ENCODE measurements at places on chromosomes 16 and 17.

DNA sequence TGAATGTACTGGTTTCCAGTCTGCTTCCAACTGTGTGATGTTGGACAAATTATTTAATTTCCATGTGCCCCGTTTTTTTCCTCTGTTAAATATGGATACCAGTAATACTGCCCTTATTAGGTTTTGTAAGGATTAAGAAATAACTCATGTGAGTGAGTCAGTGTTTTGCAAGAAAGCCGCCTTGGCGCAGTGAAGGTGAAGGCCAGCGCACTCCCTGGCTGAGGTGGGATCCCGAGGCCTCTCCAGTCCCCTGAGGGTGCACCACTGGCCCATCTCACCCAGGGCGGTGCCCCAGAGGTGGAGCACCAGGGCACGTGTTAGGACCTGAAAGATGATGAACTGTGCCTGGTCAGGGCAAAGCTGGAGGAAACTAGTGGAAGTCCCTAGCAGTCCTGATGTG, 43.5 kb downstream of the PHKB start:
- DNase-seq: no peak

- no peak for DNase-seq
Measured at GRCh38 chr16:77223184-77223583, 24.0 kb downstream of the SYCE1L start.

GRCh38 chr16:52537516-52537915, 9.4 kb downstream of the TOX3 start:
- no peak for DNase-seq

DNA sequence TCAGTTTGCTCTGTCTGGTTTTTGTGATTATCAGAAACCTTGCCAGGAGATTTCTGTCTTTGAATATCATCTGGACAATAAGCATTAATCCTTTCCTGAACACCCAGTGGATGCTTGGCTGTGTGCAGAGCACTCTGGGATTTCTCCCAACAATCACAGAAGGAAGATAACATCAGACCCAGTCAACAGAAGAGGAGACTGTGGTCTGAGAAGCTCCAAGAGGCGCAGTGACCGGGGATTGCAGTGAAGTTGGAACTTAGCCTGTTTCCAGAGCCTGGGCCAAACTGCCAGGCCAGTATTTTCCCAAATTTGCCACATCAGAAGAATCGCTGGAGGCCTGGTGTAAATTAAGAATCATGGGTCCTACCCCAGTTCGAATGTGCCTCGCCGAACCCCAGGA, 264.7 kb downstream of the C16orf95 start:
- DNase-seq: no peak

- no peak for DNase-seq
Measured at GRCh38 chr17:70080541-70081347, 5.7 kb downstream of the KCNJ16 start.
